ENCODE measurements at places on chromosomes 7 and 10. TPM values are rescaled to one million over a fixed set of nuclear protein-coding genes. Genes with fewer than 3 reads are reported as not detected.

The ARPC1B gene
- 104 TPM for total RNA-seq

The SPDYE11 gene
- total RNA-seq: 0.08 TPM

The ZNF277 gene
- 42.9 TPM for total RNA-seq

DNA sequence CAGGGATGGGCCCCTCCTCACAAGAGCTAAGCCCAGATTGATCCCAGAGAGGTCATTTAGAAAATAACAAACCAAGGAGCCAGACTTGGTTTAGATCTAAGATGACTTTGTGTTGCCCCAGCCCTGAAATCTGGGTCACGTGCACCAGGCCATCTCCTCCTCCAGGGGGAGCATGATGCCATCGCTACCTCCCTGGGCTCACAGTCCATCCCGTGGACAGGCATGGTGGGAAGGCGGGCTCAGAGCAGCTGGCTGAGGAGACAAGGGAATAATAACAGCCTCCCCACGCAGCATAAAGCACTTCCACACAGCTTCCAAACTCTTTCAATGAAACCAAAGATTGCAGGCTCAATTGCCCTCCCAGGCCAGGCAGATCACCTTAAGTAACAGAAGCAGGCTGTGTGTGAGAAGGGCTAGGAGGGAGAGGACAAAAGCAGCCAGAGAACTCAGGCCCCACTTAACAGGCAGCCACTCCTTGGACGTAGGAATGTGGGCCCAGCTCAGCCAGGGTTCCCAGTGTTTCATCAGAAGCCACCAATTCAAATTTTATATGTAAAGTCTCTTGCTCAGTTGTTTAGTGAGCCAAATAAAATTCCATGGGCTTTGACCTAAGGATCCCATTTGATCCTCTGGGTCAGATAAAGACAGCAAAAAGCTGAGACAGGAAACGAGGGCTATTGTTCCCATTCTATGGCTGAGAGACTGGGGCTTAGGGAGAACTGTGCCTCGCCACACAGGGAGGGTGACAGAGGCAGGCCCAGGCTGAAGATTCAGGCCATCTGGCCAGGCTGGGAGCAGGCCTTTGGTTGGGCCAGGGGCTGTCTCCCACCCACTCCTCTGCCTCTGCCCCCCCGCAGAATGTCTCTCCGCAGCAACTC lies 100.2 kb downstream of the COL13A1 start:
- DNase-seq: peak; percentile 83

GRCh38 chr7:79434098-79434497 lies 19.4 kb downstream of the MAGI2 start:
- no peak for DNase-seq

DNA sequence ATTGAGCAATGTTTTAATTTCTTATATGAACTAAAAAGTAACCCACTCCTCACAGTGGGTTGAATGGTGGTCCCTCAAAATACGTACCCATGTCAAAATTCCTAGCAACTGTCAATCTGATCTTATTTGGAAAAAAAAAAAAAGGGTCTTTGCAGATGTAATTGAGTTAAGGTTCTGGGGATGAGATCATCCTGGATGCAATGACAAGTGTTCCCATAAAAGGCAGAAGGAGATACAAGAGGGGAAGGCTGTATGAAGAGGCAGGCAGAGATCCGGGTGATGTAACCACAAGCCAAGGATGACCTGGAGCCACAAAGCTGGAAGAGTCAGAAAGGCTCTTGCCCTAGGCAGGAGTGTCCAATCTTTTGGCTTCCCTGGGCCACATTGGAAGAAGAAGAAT lies 516.3 kb upstream of the MKI67 start:
- DNase-seq: no peak

GRCh38 chr10:51698473-51699063 lies 827 bp downstream of the CSTF2T start:
- no peak for DNase-seq

Data from myocyte (in vitro differentiated cells).